Ascending aorta (tissue), 2 donors: ENCODE measurements at places on chromosomes 4 and X.

GRCh38 chrX:102627640-102628039, 23.6 kb upstream of the GPRASP1 start:
- no peak overlapping the region for H3K4me3 ChIP-seq
- no peaks in the 10 kb centered on the region for H3K27me3 ChIP-seq
- H3K27ac ChIP-seq = no peak overlapping the region
- H3K4me1 ChIP-seq = no peaks in the 10 kb centered on the region
- H3K36me3 ChIP-seq = no peaks in the 10 kb centered on the region
- DNase-seq = no peak

DNA sequence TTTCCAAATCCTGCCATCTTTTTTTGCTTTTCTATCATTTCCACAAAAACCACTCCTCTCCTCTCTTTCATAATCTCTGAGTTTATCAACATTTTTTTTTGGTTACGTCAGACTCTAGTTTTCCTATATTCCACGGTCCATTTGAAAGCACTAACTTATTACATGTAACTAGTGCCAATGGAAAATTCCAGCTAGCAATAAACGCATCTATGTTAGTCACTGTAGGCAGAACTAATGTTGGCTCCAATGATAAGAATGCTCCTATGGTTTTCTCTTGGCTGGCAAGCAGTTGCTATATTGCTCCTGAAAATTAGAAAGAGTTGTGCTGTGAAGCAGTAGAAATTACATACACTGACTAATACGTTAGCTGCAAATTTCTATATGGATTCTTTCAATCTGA, 634.6 kb upstream of the FTHL17 start:
- H3K4me3 ChIP-seq = no peak overlapping the region
- no peak for DNase-seq
- no peaks in the 10 kb centered on the region for H3K36me3 ChIP-seq

- DNase-seq = no peak
- no peaks in the 10 kb centered on the region for H3K27me3 ChIP-seq
- H3K36me3 ChIP-seq = no peaks in the 10 kb centered on the region
- peaks cover 4% of the 10 kb centered on the region for H3K4me1 ChIP-seq
- H3K27ac ChIP-seq = no peak overlapping the region
- no peak overlapping the region for H3K4me3 ChIP-seq
These were observed 3.5 kb upstream of the ARHGEF6 start for GRCh38 chrX:136784231-136784630.

DNA sequence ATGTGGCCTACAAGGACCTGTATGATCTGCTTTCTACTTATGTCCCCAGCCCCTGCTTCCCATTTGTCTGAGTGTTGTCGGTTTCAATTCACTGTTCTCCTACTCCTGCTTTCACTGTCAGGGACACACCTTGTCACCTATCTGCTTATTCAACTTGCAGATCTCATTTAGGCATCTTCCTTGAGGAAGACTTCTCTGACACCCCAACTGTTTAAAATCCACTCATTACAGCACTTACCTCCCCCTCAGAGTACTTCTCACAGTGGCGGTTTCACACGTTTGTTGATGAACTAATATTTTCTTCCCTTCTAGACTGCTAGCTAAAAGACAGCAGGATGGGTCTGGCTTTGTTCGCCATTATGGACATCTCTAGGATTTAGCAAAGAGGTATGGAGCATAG, 279.9 kb upstream of the TET2 start:
- no peak overlapping the region for H3K4me3 ChIP-seq
- H3K4me1 ChIP-seq = no peaks in the 10 kb centered on the region
- no peaks in the 10 kb centered on the region for H3K27me3 ChIP-seq
- no peak overlapping the region for H3K27ac ChIP-seq
- no peaks in the 10 kb centered on the region for H3K36me3 ChIP-seq

- no peaks in the 10 kb centered on the region for H3K4me1 ChIP-seq
- H3K36me3 ChIP-seq = no peaks in the 10 kb centered on the region
- H3K27ac ChIP-seq = no peak overlapping the region
These were observed 275.5 kb downstream of the CFAP299 start for GRCh38 chr4:80610845-80611677.

DNA sequence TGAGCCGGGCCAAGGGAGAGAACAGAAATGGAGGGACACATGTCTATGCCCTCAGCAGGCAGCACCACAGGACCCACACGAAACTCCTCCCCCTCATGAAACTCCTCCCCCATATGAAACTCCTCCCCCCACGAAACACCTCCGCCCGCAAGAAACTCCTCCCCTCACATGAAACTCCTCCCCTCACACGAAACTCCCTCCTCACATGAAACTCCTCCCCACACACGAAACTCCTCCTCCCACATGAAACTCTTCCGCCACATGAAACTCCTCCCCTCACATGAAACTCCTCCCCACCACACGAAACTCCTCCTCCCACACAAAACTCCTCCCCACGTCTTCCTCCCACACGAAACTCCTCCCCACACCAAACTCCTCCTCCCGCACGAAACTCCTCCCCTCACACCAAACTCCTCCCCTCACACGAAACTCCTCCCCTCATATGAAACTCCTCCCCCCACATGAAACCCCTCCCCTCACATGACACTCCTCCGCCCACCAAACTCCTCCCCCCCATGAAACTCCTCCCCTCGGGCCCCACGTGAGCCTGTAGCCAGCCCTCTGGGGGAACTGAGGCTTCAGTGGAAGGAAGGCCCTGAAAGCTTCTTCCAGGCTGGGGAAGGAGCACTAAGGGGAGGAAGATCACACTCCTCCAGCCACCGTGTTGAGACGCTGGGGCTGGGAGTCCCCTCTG, 15.2 kb downstream of the ADRA2C start:
- DNase-seq = no peak
- no peak overlapping the region for H3K27ac ChIP-seq
- H3K27me3 ChIP-seq = no peaks in the 10 kb centered on the region
- no peak overlapping the region for H3K4me3 ChIP-seq
- H3K36me3 ChIP-seq = no peaks in the 10 kb centered on the region

GRCh38 chr4:24642981-24643547, 58.7 kb upstream of the DHX15 start:
- H3K4me3 ChIP-seq = no peak overlapping the region
- H3K36me3 ChIP-seq = no peaks in the 10 kb centered on the region
- no peak overlapping the region for H3K27ac ChIP-seq

DNA sequence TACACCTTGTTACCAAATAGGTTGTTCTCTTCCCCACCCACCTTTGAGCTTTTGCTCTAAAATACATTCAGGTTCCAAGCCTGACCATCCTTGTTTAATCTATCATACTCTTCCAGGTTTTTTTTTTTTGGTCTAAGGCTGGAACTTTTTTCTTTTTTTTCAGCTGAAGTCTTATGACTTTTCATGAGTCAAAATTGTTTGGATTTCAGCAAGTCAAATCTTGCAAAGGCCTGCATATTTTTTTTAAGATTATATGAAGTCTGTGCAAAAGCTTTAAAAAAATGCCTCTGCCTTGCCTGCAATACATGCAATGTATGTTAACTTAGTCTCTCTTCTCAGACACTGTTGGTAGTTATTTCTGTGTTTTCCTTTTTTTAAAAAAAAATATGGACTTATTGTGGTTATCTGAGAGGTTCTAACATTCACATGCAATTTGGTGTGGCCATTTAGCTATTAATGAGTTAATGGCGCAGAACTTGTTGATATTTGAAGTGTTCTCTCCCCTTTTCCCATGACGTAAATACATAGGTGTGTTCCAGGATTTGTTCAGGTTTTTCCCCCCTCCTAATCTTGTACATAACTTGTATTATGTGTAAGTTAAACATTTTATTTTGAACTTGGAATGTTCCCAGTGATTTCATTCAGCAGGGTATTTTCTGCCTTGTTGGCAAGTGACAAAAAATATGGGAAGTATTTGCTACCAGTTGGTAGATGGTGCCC, 58.7 kb downstream of the CCKAR start:
- no peaks in the 10 kb centered on the region for H3K27me3 ChIP-seq
- H3K4me1 ChIP-seq = no peaks in the 10 kb centered on the region
- H3K36me3 ChIP-seq = peaks cover 19% of the 10 kb centered on the region
- H3K4me3 ChIP-seq = no peak overlapping the region

GRCh38 chr4:85431881-85432485, 43.0 kb upstream of the ARHGAP24 start:
- DNase-seq = no peak
- H3K36me3 ChIP-seq = no peaks in the 10 kb centered on the region
- H3K27me3 ChIP-seq = no peaks in the 10 kb centered on the region
- H3K4me1 ChIP-seq = no peaks in the 10 kb centered on the region

DNA sequence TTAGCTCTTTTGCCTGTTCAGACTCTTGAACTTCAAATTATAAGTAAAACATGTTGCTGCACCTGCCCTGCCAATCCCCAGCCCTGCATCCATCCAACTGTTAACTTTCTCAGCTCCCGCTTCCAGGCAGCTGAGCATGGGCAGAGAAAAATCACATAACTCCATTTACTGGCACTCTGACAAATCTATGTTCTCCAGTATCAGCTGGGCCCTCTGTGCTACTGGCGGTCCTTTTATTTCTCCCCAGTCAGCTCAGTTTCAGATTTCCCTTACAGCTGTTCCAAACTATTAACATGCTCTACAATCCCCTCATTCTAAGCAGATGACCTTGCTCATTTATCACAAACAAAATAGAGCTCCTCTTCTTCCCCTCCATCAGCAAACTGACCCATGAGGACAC, 240.4 kb upstream of the TET2 start:
- no peak overlapping the region for H3K27ac ChIP-seq
- no peaks in the 10 kb centered on the region for H3K27me3 ChIP-seq
- no peaks in the 10 kb centered on the region for H3K36me3 ChIP-seq
- no peak overlapping the region for H3K4me3 ChIP-seq
- no peaks in the 10 kb centered on the region for H3K4me1 ChIP-seq

- no peak overlapping the region for H3K4me3 ChIP-seq
- H3K27ac ChIP-seq = no peak overlapping the region
- peaks cover 7% of the 10 kb centered on the region for H3K4me1 ChIP-seq
- no peaks in the 10 kb centered on the region for H3K27me3 ChIP-seq
- no peaks in the 10 kb centered on the region for H3K36me3 ChIP-seq
These were observed 32.4 kb downstream of the CYTL1 start for GRCh38 chr4:4986841-4987240.

DNA sequence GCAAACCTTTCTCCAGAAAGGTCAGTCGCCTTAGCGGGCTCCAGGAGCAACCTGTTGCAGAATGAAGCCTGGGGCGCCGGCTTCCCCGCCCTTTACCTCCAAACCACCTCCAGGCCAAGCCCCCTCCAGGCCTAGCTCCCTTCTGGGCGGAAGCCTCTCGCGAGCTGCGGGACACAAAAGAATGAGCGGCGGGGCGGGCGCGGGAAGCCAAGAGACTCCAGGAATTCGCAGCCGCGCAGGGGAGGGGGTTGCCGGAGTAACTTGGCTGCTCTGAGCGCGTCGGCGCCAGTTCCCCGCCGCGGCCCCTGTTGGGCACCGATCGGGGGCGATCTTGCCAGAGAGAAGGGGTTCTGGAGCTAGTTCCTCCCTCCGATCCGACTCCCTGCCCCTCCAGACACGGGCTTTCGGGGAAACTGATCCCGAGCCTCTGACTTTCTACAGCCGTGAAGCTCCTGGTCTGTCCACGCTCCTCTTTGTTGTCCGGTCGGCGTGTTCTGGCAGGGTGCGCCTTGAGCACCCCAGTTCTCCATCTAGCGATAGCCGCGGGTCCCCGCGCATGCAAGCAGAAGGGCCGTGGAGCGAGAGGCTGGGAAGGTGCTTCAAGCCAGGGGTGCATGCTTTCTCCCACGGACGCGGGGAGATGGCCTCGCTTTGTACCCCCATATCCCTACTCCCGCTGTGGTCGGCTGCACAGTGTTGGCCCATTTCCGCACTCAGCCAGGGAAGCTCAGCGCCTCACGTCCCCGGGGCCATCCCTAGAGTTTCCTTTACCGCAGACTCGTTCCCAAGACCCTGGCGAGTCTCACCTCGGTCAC, 1.2 kb downstream of the PROM1 start:
- no peak overlapping the region for H3K27ac ChIP-seq
- no peaks in the 10 kb centered on the region for H3K36me3 ChIP-seq
- peak overlapping the region; percentile 62 for H3K4me3 ChIP-seq
- DNase-seq = no peak
- H3K4me1 ChIP-seq = no peaks in the 10 kb centered on the region
- peaks cover 4% of the 10 kb centered on the region for H3K27me3 ChIP-seq

DNA sequence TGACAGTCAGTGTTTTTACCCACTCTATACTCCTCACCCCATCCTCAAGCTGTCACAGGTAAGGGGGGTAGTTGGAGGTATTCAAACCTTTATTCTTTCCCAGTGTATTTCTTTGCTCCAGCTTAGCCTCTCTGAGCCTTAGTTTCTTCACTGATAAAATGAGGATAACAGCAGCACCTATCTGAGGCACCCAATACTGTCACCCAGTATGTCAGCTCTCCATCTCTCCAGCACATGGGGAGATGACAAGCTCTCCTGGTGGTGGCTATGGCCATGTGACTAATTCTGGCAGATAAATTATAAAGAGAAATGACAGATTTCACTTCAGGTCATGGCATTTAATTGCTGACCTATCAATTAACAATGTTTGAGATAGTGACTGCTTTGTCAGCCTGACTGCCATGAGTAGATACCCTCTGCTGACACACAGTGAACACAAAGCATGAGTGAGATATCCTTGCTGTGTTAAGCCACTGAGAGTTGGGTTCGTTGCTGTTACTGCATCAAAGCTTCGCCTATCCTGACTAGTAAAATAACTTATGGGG, 176.4 kb upstream of the TBC1D9 start:
- no peaks in the 10 kb centered on the region for H3K27me3 ChIP-seq
- no peak overlapping the region for H3K4me3 ChIP-seq
- H3K36me3 ChIP-seq = no peaks in the 10 kb centered on the region
- H3K27ac ChIP-seq = no peak overlapping the region

GRCh38 chrX:133514486-133514885, 99.2 kb upstream of the GPC4 start:
- DNase-seq = no peak
- no peaks in the 10 kb centered on the region for H3K27me3 ChIP-seq
- no peak overlapping the region for H3K4me3 ChIP-seq
- no peaks in the 10 kb centered on the region for H3K4me1 ChIP-seq

GRCh38 chr4:185112104-185112503, 31.0 kb upstream of the SLC25A4 start:
- peak overlapping the region; percentile 32 for H3K27ac ChIP-seq
- peaks cover 13% of the 10 kb centered on the region for H3K4me1 ChIP-seq
- H3K4me3 ChIP-seq = no peak overlapping the region
